ENCODE measurements at places on chromosomes 7 and 10.

- DNase-seq: peak; percentile 45
These were observed 17.0 kb downstream of the PNLIPRP3 start for GRCh38 chr10:116444527-116445142.

DNA sequence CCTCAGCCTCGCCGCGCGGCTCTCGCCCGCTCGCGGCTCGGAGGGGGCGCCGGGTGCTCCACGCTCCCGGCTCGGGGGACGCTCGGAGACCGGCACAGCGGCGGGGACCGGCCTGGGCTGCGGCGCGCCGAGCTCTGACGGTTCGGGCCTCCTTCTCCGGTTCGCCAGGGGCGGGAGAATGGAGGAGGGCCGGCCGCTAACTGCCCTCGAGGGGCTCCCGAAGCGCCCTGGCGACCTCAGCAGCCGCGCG lies 232 bp upstream of the GRID1 start:
- no peak for DNase-seq

DNA sequence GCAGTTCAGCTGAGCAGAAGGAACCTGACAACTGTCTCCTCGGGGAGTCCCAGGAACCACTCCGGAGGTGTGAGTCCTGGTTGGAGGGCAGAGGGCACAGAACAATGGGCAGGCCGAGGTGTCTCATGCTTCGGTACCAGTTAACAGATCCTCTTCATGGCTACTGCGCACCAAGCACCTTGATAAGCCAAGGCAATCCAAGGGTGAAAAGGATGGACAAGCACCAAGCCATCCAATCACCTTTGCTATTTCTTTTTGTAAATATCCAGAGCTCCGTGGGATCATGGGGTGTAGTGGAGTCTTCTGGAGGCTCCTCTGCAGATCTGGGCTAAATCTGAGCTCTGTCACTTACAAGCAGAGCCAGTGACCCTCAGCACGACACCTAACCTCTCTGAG lies 233.5 kb downstream of the WDR11 start:
- DNase-seq: no peak

DNA sequence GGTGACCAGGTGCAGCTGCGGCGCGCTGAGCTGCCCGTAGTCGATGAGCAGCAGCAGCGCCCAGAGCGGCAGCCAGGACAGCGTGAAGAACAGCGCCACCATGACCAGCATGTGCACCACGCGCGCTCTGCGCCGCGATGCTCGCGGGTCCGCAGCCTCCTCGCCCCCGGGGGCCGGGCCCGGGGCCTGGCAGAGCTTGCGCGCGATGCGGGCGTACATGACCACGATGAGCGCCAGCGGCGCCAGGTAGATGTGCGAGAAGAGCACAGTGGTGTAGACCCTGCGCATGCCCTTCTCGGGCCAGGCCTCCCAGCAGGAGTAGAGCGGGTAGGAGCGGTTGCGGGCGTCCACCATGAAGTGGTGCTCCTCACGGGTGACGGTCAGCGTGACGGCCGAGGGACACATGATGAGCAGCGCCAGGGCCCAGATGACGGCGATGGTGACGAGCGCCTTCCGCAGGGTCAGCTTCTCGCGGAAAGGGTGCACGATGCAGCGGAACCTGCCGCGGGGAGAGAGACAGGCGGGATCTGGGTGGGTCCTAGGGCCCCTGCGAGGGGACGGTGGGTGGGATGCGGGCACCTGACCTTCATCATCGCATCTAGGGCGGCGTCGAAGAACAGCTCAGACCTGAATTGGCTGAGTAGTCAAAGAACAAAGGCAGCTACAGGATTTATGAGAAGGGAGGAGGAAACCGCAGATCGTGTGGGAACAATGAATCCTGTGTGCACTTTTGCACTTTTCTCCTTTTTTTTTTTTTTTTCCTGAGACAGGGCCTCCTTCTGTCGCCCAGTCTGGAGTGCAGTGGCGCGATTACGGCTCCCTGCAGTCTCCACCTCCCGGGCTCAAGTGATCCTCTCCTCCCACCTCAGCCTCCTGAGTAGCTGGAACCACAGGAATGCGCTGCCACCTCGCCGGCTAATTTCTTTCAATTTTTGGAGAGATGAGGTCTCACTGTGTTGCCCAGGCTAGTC lies 22.4 kb upstream of the PPA1 start:
- no peak for DNase-seq

DNA sequence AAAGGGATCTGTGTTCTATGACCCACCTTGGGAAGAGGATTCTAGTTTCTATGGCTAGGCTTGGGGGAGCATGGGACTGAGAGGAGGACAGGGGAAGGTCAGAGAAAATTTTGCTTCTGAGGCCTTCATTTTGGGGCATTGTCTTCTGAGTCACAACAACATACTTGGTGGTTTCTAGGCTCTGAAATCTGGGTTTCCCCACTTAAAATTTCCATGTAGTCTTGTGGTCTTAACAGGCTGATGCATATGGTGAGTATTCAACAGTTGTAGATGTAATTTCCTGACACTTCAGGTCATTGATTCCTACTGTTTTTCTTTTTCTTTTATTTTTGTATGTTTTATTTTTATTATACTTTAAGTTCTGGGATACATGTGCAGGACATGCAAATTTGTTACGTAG lies 88.5 kb downstream of the ANKRD7 start:
- no peak for DNase-seq
